ENCODE measurements at places on chromosomes 6 and 20.

DNA sequence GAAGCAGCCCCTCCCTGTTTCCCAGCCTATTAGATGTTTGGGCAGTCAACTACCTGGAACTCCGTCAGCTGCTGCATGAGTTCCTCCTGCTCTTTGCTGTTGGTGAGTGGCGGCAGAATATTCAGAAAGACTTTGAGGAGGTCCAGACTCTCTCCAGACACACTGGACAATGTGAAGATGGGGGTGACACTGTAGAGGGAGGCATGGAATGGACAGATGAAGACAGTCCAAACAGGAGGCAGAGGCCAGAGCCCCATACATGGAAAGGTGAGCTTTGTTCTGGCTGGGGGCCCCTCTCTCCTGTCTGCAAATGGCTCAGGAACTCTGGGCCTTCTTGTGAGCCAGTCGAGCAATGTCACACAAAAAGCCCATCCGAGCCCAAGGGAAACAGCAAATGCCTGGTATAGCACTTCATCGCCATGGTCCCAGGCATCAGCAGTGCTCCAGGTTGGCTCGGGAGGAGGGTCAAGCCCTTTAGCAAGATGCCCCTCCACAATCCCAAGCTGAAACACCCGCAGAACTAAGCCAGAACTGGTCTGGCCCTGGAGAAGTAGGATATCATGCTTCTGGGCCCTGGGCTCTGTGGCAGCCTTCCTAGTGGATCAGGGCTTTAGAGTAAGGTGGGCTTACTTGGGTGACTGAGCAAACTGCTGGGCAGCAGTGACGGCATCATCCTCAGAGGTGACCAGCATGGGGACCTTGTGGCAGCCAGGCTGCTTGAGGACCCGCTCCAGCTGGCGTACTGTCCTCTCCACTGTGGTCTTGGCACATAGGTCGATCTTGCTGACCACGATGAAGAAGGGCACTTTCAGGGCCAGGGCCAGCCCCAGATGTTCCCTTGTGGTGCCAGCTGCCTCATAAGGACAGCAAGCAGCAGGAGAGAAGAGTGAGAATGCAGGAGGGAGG lies 4.9 kb downstream of the GTPBP2 start:
- DNase-seq = no peak

DNA sequence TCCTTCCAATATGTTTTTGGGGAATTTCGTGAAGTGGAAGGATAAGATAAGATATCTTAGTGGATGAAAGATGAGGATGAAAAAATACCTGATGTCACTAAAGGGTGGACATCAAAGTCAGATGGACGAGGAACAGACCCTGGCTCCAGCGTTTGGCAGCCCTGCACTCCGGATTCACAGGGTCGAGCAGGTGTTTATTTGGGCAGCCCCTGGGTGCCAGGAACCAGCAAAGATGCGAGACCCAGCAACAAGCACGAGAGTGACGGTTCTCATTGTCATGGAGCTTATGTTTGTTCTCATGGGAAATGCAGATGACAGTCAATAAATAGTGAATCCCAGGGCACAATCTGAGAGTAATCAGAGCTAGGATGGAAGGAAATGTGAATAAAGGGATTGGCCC lies 131.1 kb downstream of the PHACTR3 start:
- DNase-seq = peak; percentile 41

GRCh38 chr6:158068156-158068892 lies 86.7 kb downstream of the SYNJ2 start:
- no peak for DNase-seq

DNA sequence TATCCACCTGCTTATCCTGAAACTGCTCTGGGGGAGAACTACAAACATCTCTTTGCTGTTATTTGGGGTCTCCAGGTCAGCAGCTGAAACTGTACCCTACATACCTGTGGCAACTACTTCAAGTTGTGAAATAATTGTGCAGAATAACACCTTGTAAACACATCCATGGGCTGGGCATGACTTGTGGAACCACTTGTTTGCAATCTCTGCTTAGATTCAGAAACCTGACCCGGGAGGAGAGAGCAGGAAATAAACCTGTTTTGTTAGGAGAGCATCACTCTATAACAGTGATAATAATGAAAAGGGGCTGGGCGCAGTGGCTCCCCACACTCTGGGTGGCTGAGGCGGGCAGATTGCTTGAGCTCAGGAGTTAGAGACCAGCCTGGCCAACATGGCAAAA lies 183.1 kb downstream of the NFATC2 start:
- no peak for DNase-seq

DNA sequence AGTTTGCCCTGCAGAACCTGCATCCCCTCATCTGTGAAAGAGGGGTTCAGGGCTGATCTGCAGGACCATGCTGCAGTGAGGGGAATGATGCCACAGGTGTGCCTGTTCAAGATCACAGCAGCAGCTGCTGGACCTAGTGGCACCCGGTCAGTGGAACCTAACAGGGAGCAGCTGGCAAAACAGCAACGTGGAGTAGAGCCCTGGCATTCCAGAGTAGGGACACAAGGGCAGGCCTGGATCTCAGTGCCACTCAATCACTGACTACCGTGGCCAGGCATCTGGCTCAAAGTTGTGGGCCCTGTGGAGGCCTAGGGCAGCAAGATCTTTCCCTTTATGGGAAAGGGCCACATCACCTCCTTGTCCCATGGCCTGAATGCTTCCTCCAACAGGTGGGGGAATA lies 62.2 kb downstream of the INSM1 start:
- no peak for DNase-seq

GRCh38 chr6:142947714-142948480 lies 2.9 kb upstream of the HIVEP2 start:
- no peak for DNase-seq

DNA sequence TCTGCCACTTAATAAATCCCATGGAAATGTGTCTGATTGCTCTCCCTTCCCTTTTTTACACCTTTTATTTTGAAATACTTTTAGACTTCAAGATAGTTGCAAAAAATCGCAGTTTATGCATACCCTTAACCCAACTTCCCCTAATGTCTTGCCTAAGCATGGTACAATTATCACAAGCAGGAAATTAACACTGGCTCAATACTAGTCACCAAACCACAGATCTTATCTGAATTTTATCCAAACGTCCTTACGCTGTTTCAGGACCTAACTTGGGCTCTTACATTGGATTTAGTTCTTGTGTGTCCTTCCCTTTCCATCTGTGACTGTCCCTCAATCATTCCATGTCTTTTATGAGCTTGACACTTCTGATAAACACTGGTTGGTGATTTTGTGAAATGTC lies 146.3 kb downstream of the ZNF217 start:
- DNase-seq = no peak

- DNase-seq = no peak
These were observed 53.8 kb upstream of the MTRF1L start for GRCh38 chr6:153056308-153056707.

- no peak for DNase-seq
These were observed 11.6 kb upstream of the TAGAP start for GRCh38 chr6:159056432-159056831.

DNA sequence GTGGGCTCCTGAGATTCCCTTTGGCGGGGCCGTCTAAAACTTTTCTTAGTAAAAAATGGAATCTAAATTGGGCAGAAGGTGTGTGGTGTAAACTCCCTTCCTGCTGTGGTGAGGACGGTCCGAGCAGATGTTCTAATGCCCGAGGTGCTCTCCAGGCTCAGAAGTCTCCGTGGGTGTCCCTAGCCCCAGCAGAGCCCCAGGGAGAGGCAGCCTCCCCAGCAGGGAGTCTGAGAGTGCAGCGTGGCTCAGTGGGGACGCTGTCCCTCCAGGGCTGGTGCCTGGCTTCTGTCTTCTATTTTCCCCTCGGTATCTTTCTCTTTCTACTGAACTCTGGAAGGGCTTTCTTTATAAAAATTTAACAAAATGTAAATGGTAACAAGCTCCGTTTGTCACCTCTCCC lies 208.2 kb downstream of the SMOC2 start:
- no peak for DNase-seq

DNA sequence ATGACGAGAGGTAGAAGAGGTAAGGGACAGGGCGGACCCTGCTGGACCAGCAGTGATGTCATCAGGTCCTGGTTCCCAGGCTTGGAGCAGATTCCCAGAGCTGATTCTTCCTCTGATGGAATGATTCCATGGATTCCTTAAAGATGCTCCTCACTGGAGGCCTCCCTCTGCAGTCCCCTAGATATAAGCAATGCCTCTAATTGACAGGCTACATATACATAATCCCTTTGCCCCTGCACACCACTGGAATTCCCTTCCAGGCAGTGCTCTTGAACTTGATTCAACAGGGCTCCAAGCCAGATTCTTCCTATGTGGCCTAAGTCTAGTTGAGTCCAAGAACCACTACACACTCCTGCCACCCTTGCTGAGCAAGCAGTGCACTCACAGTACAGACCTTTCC lies 52.3 kb upstream of the L3MBTL3 start:
- no peak for DNase-seq

DNA sequence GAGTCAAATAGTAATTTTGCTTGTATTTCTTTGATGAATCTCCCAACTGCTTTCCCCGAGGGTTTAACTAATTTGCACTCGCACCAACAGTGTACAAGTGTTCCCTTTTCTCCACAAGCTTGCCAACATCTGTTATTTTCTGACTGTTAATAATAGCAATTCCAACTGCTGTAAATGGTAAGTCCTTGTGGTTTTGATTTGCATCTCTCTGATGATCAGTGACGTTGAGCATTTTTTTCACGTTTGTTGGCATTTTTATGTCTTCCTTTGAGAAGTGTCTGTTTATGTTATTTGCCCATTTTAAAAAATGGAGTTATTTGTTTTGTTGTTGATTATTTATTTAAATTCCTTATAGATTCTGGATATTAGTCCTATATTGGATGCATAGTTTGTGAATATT lies 399.8 kb upstream of the MAN1A1 start:
- DNase-seq = no peak

DNA sequence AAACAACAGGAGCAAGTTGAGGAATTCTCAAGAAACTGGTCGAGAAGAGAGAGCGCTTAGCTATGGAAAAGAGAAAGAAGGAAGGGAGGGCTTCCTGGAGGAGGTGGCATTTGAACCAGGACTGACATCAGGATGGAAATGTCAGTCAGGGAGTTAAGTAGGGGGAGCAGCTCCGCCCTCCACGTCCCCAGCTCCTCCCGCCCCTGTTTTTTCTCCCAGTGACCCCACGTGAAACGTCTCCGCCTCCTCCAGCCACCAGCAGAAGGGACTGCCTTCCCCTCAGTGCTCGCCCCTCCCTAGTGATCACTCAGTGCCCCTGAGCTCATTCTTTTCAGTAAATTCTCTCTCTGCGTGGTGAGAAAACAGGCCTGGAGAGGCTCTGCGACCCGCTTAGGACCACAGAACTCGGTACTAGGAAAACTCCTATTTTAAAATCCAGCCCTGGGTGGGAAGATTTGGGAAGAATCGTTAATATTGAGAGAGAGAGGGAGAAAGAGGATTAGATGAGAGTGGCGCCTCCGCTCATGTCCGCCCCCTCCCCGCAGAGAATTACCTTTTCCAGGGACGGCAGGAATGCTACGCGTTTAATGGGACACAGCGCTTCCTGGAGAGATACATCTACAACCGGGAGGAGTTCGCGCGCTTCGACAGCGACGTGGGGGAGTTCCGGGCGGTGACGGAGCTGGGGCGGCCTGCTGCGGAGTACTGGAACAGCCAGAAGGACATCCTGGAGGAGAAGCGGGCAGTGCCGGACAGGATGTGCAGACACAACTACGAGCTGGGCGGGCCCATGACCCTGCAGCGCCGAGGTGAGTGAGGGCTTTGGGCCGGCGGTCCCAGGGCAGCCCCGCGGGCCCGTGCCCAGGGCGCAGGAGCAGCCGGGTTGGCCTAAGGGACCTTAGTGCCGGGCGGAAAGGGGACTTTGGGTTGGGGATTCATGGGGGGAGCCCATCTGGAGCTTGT lies 4.6 kb downstream of the HLA-DPB1 start:
- DNase-seq = no peak

DNA sequence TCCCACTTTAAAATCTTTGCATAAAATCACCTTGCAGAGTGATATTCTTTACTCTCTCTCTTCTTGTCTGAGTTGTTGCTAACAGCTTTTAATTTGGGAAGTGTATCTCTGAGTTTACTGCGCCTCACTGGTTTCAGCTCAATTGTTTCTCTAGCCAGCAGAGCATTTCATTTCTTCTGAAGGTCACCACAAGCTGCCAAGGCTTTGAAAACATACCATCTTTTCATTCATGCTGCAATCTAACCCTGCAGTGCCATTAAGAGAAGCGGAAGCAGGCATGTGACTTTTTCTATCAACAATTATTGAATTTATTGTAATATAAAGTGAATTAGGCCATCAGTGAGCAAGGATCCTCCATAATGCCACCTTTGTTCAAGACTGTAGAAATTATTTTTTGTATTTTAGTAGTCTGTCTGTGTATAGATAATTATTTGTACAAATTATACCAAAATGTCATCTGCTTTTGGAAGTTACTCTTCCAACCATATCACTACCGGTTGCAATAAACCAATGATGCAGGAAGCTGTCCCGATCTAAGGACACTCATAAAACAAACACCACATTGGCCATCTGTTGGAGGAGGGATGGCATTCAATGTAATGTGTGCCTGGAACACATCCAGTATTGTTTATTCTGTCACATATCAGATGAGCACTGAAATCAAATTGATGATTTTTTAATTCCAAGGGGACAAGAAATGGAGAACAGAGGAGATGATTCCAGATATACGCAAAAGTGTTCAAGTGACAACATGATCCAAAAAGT lies 26.8 kb downstream of the HS3ST5 start:
- no peak for DNase-seq

DNA sequence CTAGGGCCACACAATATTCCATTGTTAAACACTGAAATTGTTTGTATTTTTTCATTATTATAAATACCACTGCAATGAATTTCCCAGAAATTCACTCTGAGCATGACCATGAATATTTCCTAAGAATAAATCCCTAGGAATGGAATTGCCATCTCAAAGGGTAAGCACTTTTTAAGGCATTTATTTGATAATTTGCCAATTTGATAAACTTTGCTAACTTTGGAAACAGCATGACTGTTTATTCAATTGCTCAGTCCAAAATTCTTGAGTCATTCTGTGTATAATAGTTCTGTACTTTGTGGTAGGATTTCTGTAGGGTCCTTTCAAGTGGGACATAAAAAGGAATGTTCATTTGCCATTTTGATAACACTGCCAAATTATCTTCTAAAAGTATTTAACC lies 44.2 kb upstream of the TOX2 start:
- DNase-seq = no peak

DNA sequence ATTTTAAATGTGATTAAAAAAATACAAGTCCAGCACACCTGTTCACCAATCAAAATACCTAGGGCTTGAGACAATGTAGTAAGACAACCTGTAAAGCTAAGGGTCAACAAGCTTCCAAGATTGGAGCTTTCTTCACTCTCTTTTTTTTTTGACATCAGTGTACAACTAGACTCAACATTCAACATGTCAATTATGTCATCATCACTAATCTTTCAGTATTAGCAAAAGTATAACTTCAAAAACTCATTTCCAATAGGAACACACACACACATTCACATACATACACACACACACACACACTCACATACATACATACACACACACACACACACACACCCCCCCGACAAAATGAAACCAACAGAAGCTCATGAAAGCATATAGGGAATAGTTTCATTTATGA lies 26.0 kb downstream of the PRKN start:
- DNase-seq = no peak

Measured in left forelimb (tissue), 1 donor.